ENCODE measurements at places on chromosomes 6 and 20. TPM values are rescaled to one million over a fixed set of nuclear protein-coding genes. Genes with fewer than 3 reads are reported as not detected.

UCKL1 gene
- total RNA-seq: 101 TPM

DNA sequence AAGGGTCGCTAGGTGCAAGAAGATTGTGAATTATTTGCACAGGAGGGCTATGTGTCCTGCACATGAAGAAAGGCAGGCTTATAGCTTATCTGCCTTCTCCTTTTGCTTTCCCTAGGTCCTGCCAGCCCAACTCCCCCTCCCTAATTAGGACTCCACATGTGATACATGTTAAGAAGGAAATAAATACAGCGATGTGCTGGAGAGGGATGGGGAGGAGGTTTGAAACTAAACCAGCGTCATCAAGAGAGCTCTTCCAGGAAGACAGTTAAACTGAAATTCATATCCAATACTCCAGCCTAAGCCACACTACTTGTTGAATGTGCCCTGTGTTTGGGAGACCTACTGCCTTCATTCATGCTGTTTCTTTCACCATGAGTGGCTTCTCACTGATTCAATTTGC lies 34.9 kb upstream of the UTRN start:
- no peaks in the 10 kb centered on the region for H3K27me3 ChIP-seq
- DNase-seq: no peak
- peaks cover 27% of the 10 kb centered on the region for H3K4me1 ChIP-seq
- no peak overlapping the region for H3K27ac ChIP-seq

DNA sequence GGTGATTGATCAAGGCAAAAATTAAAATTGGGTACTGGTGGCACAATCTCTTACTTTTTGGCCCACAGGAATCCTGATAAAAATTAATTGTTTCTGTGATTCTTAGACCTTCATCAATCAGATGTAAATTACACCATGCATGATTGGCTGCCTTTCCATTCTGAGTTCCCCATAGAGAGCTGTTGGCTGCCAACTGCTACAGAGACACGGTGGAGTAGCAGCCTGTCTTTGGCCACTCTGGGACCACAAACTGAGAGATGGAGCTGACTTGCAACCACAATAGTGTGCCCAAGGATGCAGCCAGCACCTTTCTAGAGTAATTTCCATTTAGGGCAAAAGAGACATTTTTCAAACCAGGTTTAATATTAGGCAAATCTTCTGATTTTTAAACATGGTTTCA lies 274.3 kb upstream of the MMS22L start:
- no peak for DNase-seq
- no peaks in the 10 kb centered on the region for H3K27me3 ChIP-seq
- no peak overlapping the region for H3K4me3 ChIP-seq
- H3K27ac ChIP-seq: no peak overlapping the region
- H3K4me1 ChIP-seq: no peaks in the 10 kb centered on the region
- no peaks in the 10 kb centered on the region for H3K36me3 ChIP-seq

- no peak overlapping the region for H3K27ac ChIP-seq
- no peak for DNase-seq
- H3K4me1 ChIP-seq: no peaks in the 10 kb centered on the region
- no peaks in the 10 kb centered on the region for H3K36me3 ChIP-seq
- no peak overlapping the region for H3K4me3 ChIP-seq
Measured at GRCh38 chr20:10059006-10059405, 24.2 kb downstream of the ANKEF1 start.

DNA sequence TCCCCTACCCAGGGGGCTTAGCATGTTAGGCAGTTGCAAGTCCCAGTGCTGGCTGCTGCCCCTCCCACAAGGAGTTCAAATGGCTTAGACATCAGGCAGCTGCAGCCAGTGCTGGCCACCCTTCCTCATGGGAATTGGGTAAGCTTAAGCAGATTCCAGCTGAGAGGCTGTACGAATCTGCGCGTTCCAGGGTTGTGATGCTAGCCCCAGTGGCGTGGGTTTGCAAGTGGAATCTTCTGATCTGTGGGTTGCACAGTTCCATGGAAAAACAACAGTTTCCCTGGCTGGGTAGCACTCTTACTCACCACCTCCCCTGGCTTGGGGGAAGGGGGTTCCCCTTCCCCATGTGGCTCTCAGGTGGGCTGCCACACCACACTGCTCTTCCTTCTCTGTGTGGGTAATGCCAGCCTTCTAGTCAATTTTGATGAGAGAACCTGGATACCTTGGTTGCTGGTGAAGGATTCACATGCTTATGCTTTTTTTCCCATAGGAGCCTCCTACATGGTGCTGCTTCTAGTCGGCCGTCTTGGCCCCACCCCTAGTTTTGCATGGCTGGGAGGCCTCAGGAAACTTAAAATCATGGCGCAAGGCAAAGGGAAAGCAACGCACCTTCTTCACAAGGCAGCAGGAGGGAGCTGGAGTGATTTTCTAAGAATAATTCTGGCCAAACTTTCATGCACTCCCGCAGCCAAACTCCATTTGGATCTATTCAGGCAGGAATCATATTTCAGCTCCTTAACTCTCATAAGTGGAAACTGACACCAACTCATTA lies 13.0 kb downstream of the DYNLT2 start:
- no peak overlapping the region for H3K4me3 ChIP-seq
- no peaks in the 10 kb centered on the region for H3K4me1 ChIP-seq
- no peaks in the 10 kb centered on the region for H3K36me3 ChIP-seq
- no peak overlapping the region for H3K27ac ChIP-seq
- DNase-seq: no peak
- H3K27me3 ChIP-seq: no peaks in the 10 kb centered on the region

DNA sequence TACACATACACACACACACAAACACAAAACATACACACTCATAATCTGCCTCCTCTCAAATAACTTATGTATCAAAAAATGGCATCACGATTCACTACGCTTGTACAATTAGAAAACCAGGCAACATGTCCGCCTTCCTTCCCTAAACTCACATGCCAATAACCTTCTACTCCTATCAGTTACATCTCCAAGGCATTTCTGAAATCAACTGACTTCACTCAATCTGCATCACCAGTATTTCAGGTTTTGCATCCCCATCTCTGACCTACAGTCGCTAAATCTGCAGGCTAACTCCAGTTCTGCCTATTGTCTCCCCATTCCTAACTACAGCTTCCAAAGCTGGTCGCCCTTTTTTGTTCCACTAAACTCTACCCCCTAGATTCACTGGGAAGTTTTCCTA lies 217.5 kb downstream of the PTPRK start:
- no peaks in the 10 kb centered on the region for H3K4me1 ChIP-seq
- no peak overlapping the region for H3K27ac ChIP-seq
- no peaks in the 10 kb centered on the region for H3K36me3 ChIP-seq

DNA sequence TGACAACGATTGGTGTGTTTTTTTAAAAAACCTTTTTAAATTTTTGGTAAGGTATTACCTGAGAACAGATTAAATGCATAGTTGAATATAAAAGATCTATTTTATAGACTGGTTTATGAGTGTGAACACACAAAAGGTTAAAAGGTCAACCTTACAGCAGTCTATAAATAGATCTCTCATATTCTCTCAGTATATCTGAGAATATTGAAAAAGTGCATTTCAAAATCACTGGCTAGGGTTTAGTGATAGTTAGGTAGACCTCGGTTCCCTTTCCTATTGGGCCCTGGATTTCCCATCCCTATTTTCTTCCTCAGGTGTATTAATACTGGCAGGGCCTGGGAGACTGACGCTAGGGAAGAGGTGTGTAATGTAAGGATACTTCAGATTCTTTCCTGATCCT lies 723 bp upstream of the ZNF451 start:
- peak overlapping the region; percentile 46 for H3K27ac ChIP-seq
- peak overlapping the region; percentile 24 for H3K4me3 ChIP-seq
- peaks cover 38% of the 10 kb centered on the region for H3K4me1 ChIP-seq
- H3K27me3 ChIP-seq: no peaks in the 10 kb centered on the region
- no peak for DNase-seq

DNA sequence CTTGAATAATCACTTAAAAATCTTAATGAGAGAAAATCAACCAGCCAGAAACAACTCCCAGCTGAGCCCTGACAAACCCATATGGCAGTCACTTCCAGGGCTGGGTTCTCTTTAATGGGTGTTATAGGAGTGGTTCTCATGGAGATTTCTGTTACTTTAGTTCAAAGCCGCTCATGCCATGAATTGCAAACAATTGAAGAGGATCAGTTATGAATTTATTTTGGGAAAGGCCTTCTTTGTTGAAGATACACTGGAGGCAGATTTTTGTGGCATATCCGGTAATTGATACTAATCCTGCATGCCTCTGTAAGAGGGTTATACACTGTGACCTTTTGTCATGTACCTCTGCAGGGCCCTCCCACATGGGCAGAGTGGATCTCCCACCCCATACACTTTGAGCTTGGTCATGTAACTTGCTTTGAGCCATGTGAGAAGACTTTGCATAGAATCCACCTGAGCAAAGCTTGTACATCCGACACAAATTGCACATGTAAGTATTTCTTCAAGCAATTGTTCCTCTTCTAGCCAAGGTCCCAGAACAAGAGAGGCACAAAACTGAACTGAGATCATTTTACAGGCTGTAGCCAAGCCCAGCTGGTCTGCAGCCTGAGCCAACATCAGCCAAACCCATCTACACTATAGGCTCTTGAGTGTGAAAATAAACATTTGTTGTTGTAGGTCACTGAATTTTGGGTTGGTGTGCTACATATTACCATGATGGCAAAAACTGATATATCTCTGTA lies 492.3 kb downstream of the PREX1 start:
- no peaks in the 10 kb centered on the region for H3K36me3 ChIP-seq
- H3K27ac ChIP-seq: no peak overlapping the region
- H3K27me3 ChIP-seq: no peaks in the 10 kb centered on the region
- H3K4me3 ChIP-seq: no peak overlapping the region

DPPA5 gene
- not detected for total RNA-seq

DNA sequence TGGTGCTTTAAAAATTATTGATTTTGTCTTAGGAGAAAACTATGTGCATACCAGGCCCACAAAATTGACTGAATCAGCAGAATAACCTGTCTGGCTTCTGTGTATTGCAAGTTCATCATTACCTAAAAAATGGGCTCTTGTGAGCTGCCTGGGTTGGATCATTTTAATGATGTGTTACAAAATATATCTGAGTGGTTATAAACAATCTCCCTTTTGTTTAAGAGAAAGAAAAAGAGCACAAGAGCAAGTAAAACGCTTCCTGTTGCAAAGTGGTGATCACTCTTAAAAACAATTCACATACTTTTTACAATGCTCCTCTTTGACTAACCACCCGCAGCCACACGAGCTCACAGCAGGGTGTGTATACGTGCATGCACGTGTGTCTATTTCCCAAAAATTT lies 335.1 kb downstream of the HDGFL1 start:
- no peak overlapping the region for H3K27ac ChIP-seq
- no peak for DNase-seq
- no peak overlapping the region for H3K4me3 ChIP-seq
- H3K27me3 ChIP-seq: no peaks in the 10 kb centered on the region
- no peaks in the 10 kb centered on the region for H3K36me3 ChIP-seq

- no peak overlapping the region for H3K4me3 ChIP-seq
- no peak for DNase-seq
- H3K4me1 ChIP-seq: peaks cover 10% of the 10 kb centered on the region
- H3K36me3 ChIP-seq: no peaks in the 10 kb centered on the region
- H3K27ac ChIP-seq: no peak overlapping the region
Measured at GRCh38 chr6:3900744-3901336, 51.7 kb downstream of the FAM50B start.

DNA sequence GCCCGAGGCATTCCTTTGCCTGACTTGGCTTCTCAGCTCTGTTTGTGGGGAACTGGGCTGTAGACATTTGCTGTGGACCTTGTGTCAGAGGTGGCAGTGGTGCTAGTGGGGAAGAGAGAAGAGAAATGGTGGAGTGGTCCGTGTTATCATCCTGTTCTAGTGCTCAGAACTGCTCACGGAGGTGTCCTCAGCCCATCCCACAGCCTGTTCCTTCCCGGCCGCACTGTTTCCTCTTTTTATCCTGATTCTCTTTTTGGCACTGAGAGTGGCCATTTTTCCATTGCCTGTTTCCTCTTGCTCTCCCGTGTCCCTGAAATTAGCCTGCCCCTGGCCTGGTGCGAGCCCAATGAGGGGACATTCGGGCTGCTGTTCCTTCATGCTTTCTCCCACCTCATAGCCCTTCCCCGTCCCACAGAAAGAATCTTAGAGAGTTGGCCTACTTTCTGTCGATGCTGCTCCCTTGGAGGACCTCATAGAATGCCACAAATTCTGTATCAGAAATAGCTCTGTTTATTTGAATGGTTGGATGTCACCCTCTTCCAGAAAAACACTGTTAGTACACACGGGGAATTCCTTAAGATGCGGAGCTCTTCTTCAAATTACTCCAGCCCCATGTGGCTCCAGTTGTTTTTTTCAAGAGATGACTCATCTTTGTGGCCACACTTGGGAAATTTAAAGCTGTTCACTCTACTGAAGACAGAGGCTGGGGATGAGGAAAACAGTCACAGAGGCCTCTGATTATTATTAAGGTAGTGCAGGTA lies 26.1 kb downstream of the FARS2 start:
- H3K27me3 ChIP-seq: no peaks in the 10 kb centered on the region
- no peak overlapping the region for H3K4me3 ChIP-seq
- H3K36me3 ChIP-seq: no peaks in the 10 kb centered on the region

DNA sequence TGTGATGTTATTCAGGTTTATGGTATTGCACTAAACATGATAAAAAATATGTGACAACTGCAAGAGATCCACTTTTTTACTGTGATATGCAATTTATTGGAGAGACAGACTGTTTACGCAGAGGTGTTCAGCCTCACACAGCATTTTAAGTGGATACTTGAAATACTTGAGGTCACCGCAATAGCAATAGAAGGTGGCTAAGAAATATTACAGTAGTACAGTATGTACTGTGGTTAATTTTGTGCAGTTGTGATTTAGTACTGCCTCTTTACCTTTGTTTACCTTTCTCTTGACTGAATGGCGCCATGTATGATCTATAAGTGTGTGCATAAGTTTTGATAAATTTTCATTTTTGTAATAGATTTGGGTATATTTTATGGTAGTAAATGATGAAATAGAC lies 17.4 kb downstream of the MACROD2 start:
- no peaks in the 10 kb centered on the region for H3K36me3 ChIP-seq
- no peak for DNase-seq
- no peak overlapping the region for H3K27ac ChIP-seq
- no peaks in the 10 kb centered on the region for H3K4me1 ChIP-seq
- no peaks in the 10 kb centered on the region for H3K27me3 ChIP-seq
- no peak overlapping the region for H3K4me3 ChIP-seq

GRCh38 chr20:3106658-3107463 lies 22.3 kb upstream of the AVP start:
- H3K36me3 ChIP-seq: no peaks in the 10 kb centered on the region
- H3K27me3 ChIP-seq: no peaks in the 10 kb centered on the region
- 0 out of 2 replicates have a peak, but pooled peaks cover 4% of the 10 kb centered on the region for H3K4me1 ChIP-seq
- no peak overlapping the region for H3K4me3 ChIP-seq

CTAGE9 gene
- total RNA-seq: not detected
